Ammon's horn (tissue), 1 donor: ENCODE measurements at places on chromosomes 12 and 14.

DNA sequence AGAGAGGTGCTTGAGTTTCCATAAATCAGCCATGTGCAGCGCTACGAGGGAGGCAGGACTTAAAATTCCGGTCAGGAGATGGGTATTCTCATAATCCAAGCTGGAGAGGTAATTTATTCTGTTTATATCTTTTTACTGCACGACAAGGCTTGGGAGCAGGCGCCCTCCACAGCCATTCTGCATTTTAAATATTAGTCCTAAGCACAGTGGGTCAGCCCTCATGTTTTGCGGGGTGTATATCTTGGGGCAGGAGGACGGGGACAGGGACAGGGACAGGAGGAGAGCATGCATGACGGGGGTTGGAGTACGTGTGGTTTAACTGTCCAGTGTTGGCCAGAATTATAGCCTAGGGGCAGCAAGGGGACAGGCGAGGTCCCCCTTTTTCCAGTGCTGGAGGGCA, 14.5 kb downstream of the LHX5 start:
- DNase-seq: no peak

GRCh38 chr12:50220363-50220995, 53.3 kb upstream of the CERS5 start:
- DNase-seq: peak; percentile 27

DNA sequence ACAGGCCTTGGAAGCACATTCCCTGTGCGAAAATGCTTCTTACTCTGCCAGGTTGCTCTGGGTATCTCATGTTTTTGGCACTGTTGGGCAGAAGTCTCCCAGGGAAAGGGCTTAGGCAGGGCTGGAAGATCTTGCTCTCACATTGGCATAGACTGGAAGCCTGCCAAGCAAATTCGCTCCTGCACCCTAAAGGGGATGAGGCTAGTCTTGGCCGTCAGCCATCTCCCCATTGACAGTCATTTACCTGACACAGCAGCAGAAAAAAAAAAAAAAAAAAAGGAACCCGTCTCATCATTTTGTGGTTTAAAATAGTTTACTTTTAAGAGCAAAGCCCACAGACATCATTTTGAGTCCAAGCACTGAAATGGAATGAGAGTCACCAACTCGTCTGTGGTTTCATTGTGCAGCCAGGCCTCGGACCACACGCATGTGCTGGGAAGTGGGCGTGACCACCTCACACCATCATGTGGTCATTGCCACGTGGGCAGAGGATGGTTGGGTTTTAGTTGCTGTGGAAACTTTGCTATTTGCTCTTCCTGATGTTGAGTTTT, 84.8 kb downstream of the NRXN3 start:
- no peak for DNase-seq

DNA sequence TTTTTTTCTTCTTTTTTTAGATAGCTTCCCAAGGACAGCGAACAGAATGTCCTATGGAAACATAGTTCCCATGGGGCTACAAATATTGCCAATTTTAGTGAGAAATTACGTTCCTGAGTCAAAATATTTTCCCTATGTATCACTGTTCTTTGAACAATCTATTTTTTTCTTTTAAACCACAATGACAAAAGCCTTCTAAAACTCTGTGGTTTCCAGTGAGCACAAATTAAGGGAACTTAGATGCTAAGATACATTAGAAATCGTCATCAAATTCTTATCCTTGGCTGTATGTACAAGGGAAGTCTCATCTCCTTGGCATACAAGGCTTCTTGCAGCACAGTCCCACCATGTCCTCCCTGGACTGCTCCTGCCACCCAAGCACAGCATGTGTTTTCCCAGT, 17.9 kb downstream of the CPM start:
- no peak for DNase-seq

DNA sequence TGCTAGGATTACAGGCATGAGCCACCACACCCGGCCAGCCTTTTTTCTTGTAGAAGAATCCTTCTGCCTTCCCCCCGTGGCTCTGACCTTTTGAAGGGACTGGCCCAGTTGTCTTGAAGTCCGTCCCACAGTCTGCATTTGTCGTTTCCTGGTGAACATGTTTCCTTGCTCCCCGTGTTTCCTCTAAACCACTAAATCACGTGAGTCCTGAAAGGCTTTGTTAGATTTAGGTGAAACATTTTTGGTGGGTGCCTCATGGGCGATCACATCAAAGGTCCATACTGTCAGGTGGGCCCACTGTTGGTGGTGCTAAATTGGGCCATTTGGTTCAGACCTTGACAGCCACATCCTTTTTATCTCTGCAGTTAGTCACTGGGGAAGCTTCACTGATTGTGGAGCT, 26.3 kb downstream of the MLXIP start:
- no peak for DNase-seq

DNA sequence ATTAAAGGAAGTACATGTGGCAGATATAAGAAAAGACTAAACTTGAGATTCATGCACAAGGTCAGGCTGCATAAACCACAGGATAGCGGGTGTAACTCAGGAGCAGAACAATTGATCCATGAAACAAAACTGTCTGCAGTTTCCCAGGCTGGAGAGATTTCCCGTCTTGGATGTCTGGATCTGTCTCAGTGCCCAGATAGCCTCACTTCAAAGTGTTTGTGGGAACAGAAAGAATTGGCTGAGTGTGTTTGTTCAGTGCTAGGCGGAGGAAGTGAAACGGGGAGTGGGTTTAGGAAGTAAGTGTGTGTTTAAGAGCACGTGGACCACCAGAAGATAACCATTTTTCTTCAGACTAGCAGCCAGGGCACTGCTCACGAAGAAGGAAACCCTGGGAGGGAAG, 1.4 kb upstream of the RNASE10 start:
- DNase-seq: peak; percentile 75

GRCh38 chr14:31994391-31995033, 82.6 kb upstream of the ARHGAP5 start:
- no peak for DNase-seq

GRCh38 chr14:78863143-78863542, 693.0 kb downstream of the NRXN3 start:
- no peak for DNase-seq

DNA sequence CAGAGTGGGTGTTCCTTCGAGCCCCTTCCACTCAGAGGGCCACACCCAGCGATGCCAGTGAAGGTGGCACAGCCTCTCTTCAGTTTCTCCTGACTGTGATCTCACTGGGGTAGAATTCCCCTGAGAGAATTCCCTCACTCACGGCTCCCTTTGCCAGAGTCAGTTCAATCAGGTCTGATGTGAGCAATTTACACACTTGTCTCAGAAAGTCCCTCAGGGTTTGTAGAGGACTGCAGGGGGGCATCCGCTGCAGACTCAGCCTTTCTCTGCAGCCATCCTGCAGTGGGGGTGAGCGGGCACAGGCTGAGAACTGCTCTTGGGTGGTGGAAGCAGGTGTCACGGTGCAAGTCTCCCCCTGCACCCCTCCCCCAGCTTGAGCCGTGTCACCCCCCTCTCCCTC, 205.4 kb upstream of the PRMT8 start:
- DNase-seq: no peak

- no peak for DNase-seq
These were observed 93.8 kb downstream of the TRAFD1 start for GRCh38 chr12:112219195-112219594.

- peak; percentile 62 for DNase-seq
These were observed 10.3 kb upstream of the SERPINA3 start for GRCh38 chr14:94601884-94602391.

DNA sequence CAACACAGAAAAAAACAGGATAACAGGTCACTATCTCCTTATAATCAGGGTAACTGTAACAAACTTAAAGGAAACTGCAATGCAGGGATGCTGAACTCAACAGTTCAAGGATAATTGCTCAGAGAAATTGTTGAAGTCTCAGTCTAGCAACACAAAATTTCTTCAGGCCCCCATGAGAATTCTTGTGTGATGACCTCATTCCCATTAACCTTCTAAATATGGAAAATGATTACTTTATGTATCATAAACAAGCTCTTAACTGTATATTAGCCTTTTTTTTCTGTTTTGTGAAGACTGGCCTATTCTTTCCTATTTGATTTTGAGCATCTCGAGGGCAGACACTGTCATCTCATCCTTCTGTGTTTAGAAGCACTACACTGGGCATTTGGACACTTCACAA, 47.1 kb downstream of the IGF1 start:
- DNase-seq: no peak

DNA sequence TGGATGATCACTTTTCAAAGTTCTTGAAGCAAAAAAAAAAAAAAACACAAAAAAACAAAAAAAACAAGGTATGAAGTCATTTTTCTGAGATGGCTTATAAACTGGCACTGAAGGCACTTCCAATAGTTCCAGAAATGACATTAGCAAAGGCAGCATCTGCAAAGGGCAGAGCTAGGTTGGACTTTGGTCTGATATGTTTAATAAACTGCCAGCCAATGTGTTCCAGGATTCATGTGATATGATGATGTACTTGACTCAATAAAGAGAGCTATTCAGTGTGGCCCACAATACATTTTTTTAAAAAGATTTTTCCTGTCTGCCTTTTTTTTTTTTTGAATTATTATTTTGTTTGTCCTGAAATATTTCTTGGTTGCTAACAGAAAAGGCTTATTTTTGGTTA, 79.6 kb downstream of the VRK1 start:
- no peak for DNase-seq

DNA sequence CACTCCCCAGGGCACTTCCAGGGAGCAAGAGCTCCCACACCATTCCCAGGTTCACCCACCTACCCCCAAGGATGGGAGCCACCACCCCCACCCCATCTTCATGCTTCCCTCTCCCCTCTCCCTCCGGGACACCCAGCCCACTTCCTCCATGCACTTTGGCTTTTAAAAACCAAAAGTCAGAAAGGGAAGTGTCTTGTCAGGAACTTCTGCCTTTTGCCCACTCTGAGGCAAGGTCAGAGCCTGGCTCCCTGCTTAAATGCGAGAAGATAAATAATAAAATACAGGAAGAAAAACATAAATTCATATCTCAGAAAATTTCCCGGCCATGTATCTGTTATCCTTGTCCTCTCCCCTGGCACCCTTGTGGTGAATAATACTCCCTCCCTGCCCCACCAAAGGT, 81.6 kb downstream of the PTGER2 start:
- DNase-seq: peak; percentile 15

GRCh38 chr12:53102883-53103807, at the start of gene SOAT2:
SOAT2 (plus strand) TSS chr12:53103486; CDS start chr12:53103578, 92 bp downstream.
- no peak for DNase-seq

DNA sequence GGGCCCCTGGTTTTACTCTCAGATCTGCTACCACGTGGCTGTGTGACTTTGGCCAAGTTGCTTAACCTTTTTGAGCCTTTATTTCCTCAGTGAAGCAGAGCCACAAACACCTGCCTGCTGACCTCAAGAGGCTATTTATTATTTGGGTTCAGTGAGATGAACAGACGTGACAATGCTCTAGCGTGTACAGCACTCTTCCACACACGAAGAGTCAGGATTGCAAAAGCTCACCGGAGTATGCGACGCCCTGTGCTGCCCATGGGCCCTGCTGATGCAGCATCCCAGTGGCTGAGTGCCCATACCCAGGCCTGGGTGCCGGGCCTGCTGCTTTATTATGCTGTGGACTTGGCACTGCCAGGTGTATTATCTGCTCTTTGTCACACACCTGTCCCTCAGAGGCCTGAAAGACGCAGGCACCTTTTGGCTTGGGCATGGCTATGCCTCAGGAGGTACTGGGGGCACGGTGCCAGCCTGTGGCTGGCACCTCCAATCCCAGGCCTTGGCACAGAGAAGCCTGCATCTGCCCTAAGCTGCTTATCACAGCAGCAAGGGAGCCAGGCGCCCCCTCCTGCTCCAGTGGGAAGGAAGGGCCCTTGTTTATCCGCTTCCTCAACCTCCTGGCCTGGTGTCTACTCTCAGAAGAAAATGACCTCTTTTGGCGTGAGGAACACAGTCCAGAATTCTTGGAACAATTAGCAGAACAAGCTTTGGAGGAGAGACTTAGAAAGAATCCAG, 22.3 kb upstream of the TC2N start:
- peak; percentile 56 for DNase-seq

DNA sequence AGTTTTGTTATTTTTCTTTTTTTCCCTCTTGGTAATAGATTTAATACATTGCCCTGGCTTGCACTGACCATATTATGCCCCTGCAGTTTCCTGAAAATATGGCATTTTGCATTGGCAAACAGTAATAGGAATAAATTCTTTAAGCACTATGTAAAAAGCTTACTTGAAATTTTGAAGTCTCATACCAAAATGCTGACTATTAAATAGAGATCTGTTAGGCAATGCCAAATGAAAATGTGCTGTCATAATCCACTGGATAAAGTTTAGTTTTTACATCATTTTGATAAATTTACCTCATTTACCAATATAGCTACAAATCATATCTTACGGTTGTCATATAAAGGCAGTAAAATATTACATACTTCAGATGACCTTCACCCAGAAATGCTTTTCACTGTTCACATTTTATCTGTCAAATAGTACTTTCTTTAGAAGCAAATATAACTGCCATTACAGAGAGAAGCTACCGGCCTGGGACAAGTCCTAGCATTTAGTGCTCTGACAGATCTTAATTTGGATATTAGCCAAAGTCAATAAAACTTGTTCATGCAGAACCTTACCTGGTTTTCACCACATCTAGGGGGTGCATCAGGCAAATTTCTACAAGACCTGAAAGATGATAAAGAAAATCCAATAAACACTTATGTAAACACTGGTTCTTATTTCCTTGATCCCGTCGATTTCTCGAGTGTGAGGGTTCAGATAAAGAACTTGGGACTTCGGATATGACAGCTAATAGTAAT, 212.9 kb downstream of the PAX9 start:
- no peak for DNase-seq

DNA sequence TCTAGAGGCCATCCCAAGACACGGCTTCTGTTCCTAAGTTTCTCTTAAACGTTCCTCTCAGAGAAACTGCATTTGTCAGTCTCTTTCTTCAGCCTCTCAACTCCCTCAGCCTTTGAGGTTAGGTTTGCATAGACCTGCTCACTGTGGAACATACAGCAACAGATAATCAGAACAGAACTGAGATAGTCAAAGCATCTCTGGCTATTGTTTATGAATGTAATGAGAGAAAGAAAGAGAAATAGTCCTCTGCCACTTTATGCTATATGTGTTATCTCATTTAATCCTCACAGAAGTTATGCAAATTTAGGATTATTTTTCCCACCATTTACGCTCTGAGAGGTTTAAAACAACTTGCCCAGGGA, 190.6 kb downstream of the PHLDA1 start:
- no peak for DNase-seq

- DNase-seq: no peak
These were observed 121.6 kb downstream of the SLC16A7 start for GRCh38 chr12:59717436-59717835.

GRCh38 chr12:47903151-47903611, 1.6 kb downstream of the VDR start:
- DNase-seq: no peak

DNA sequence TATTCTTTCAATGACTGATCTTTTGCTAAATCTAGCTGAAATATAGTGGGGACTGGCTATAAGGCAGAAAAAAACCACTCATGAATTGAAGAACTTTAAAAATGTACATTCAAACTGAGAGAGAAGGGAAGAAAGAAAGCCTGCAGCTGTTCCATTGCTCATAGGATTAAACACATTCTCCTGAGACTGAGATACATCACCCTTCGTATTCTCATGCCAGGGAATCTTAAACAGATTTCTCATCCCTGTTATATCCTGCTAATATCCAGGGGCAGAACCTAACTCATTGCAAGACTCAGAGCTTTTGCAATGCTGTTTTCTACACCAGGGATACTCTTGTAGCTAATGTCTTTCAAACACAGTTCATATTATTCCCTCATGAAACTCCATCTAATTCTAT, 67.2 kb upstream of the ACSS3 start:
- no peak for DNase-seq
